Suprapubic skin (tissue), 4 donors: ENCODE measurements at places on chromosomes 3 and 15. TPM values are rescaled to one million over a fixed set of nuclear protein-coding genes. Genes with fewer than 3 reads are reported as not detected.
A peak's percentile ranks its signal among the peaks of the same experiment; 100 is the strongest.

The QRICH1 gene
- total RNA-seq: 132 TPM

The ATP13A4 gene
- 75.0 TPM for total RNA-seq

The NT5DC2 gene
- total RNA-seq: 51.8 TPM

The THSD4 gene
- 25.3 TPM for total RNA-seq

The UBA7 gene
- 24.9 TPM for total RNA-seq

GRCh38 chr3:68972358-68972979, 40.1 kb upstream of the TAFA4 start:
- H3K27ac ChIP-seq: no peak overlapping the region
- no peaks in the 10 kb centered on the region for H3K27me3 ChIP-seq
- no peak for DNase-seq
- H3K4me1 ChIP-seq: no peaks in the 10 kb centered on the region
- H3K36me3 ChIP-seq: peaks cover 12% of the 10 kb centered on the region

- no peak for DNase-seq
- peaks cover 40% of the 10 kb centered on the region for H3K4me1 ChIP-seq
- H3K27me3 ChIP-seq: no peaks in the 10 kb centered on the region
- H3K4me3 ChIP-seq: no peak overlapping the region
- no peaks in the 10 kb centered on the region for H3K36me3 ChIP-seq
- H3K27ac ChIP-seq: no peak overlapping the region
Measured at GRCh38 chr3:4849136-4849535, 130.1 kb upstream of the BHLHE40 start.

DNA sequence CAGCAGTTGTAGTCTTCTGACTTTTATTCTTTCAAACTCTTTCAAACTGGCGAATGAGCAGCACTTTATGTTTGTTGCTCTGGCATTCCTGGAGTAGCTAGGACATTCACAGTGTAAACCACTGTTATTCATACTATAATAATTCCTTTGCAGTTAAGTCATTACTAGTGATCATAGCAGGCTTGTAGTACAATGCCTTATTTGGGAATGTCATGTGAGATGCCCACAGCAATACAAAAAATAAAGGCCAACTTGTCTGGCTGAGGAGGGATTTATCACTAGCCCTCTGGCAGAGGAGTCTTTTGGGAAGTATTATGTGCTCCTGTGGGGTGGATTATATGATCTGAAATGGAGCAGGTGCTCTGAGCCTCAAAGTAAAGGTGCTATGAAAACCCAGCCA, 197.2 kb downstream of the VGLL3 start:
- no peaks in the 10 kb centered on the region for H3K36me3 ChIP-seq
- no peaks in the 10 kb centered on the region for H3K4me1 ChIP-seq
- no peak for DNase-seq
- no peaks in the 10 kb centered on the region for H3K27me3 ChIP-seq

- H3K27me3 ChIP-seq: no peaks in the 10 kb centered on the region
- no peaks in the 10 kb centered on the region for H3K36me3 ChIP-seq
- H3K4me1 ChIP-seq: peaks cover 66% of the 10 kb centered on the region
- peak overlapping the region; percentile 74 for H3K4me3 ChIP-seq
- peak overlapping the region; percentile 92 for H3K27ac ChIP-seq
- no peak for DNase-seq
Measured at GRCh38 chr3:52537726-52538421, 1.5 kb downstream of the UQCC5 start.

- H3K27me3 ChIP-seq: no peaks in the 10 kb centered on the region
- no peaks in the 10 kb centered on the region for H3K4me1 ChIP-seq
- DNase-seq: no peak
Measured at GRCh38 chr3:30970183-30970582, 75.7 kb upstream of the GADL1 start.

- no peaks in the 10 kb centered on the region for H3K27me3 ChIP-seq
- no peak overlapping the region for H3K27ac ChIP-seq
- H3K36me3 ChIP-seq: peaks cover 3% of the 10 kb centered on the region
- H3K4me3 ChIP-seq: no peak overlapping the region
Measured at GRCh38 chr15:57527382-57528091, 64.2 kb upstream of the MYZAP start.

GRCh38 chr3:130839813-130840212, 54.1 kb upstream of the ATP2C1 start:
- H3K27me3 ChIP-seq: no peaks in the 10 kb centered on the region
- DNase-seq: no peak
- no peak overlapping the region for H3K4me3 ChIP-seq
- H3K36me3 ChIP-seq: no peaks in the 10 kb centered on the region

DNA sequence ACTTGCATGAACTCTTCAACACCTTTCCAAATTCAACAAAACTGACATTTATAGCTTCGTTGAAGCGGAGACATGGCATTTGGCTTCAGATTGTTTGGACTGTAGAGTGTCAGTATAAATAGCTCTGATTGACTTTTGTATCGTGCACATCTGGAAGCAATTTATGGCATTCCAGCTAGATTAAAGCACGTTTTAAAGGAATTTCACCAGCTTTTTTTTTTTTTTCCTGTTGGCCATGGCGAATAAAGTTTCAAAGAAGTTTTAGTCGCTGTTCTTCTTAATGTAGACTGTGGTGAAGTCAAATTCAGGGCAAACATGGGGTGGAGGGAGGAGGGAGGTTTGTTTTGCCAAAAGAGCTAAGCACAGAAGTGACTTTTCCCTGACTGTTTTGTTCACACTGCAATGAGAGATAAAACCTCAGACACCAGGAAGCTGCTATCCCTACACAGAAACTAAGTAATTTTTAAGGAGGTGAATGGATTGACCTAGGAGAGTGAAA, 391.0 kb upstream of the RARB start:
- no peak overlapping the region for H3K27ac ChIP-seq
- DNase-seq: no peak
- no peaks in the 10 kb centered on the region for H3K27me3 ChIP-seq
- no peak overlapping the region for H3K4me3 ChIP-seq
- H3K36me3 ChIP-seq: no peaks in the 10 kb centered on the region
- peaks cover 14% of the 10 kb centered on the region for H3K4me1 ChIP-seq

DNA sequence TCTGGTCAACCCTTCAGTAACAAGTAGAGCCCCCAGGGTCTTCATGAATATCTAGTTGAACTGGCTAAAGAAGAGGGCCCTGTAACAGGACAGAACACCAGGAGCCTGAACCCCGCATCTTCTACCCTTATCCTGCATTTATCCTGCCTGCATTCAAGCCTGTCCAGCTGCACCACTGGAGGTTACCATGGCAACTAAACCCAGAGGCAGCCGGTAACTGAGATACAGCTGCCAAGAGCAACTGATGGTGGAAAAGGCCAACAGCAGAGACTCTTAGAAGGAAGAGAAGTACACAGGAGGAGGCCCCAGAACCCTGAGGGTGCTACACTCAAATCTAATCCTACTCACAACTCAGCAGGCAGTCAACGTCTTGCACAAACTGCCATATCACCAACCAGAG, 3.7 kb upstream of the PRKAR2A start:
- no peak overlapping the region for H3K27ac ChIP-seq
- no peak for DNase-seq
- no peaks in the 10 kb centered on the region for H3K36me3 ChIP-seq
- no peaks in the 10 kb centered on the region for H3K27me3 ChIP-seq
- H3K4me1 ChIP-seq: peaks cover 8% of the 10 kb centered on the region

GRCh38 chr3:10524270-10524669, 18.9 kb upstream of the ATP2B2 start:
- no peaks in the 10 kb centered on the region for H3K36me3 ChIP-seq
- H3K27me3 ChIP-seq: peaks cover 31% of the 10 kb centered on the region
- DNase-seq: no peak
- no peaks in the 10 kb centered on the region for H3K4me1 ChIP-seq
